ENCODE measurements at places on chromosomes 4 and X.
A peak's percentile ranks its signal among the peaks of the same experiment; 100 is the strongest.

DNA sequence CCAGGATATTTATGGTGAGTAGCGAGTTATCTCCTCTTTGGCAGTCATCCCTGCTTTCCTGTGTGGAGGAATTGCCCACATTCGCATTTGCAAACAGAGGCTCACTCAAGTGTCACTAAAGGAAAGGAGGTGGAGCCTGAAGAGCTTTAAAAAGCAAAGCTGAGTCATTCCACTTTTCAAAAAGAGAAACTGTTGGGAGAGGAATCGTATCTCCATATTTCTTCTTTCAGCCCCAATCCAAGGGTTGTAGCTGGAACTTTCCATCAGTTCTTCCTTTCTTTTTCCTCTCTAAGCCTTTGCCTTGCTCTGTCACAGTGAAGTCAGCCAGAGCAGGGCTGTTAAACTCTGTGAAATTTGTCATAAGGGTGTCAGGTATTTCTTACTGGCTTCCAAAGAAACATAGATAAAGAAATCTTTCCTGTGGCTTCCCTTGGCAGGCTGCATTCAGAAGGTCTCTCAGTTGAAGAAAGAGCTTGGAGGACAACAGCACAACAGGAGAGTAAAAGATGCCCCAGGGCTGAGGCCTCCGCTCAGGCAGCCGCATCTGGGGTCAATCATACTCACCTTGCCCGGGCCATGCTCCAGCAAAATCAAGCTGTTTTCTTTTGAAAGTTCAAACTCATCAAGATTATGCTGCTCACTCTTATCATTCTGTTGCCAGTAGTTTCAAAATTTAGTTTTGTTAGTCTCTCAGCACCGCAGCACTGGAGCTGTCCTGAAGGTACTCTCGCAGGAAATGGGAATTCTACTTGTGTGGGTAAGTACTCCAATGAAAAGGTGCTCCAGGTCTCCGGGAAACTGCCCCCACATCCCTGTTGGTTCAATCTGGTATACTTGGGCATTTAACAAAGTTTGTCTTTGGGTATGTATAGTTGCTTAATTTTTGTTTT lies at the start of gene EGF:
Gene EGF, plus strand, starts transcription at position 178 of the 890 bp plus-strand sequence. Its CDS starts 453 bp downstream, at position 631.
- H3K4me1 ChIP-seq = no peaks in the 10 kb centered on the region
- H3K36me3 ChIP-seq = no peaks in the 10 kb centered on the region
- no peak for DNase-seq
- H3K27ac ChIP-seq = no peak within 1 kb of the TSS
- H3K4me3 ChIP-seq = no peak within 1 kb of the TSS

DNA sequence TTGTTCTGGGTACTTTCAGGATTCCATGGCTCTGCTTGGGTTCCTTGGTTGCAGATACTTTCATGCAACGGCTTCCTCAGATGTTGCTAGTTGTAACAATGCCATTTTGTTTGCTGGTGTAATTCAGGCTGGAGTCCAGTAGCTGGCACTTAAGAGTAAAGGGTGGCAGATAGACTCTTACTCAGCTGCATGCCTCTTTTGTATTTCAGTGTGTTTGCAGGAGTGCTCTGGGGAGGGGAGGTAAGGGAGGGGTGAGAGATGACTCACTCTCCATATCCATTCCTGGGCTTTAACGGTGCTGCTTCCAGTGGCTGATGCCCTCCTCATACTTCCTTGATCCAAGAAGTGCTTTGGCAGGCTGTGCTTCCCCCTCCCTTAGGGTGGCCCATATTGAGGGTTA lies 155.2 kb downstream of the ZNF330 start:
- no peaks in the 10 kb centered on the region for H3K36me3 ChIP-seq
- H3K27ac ChIP-seq = no peak overlapping the region
- H3K27me3 ChIP-seq = no peaks in the 10 kb centered on the region

DNA sequence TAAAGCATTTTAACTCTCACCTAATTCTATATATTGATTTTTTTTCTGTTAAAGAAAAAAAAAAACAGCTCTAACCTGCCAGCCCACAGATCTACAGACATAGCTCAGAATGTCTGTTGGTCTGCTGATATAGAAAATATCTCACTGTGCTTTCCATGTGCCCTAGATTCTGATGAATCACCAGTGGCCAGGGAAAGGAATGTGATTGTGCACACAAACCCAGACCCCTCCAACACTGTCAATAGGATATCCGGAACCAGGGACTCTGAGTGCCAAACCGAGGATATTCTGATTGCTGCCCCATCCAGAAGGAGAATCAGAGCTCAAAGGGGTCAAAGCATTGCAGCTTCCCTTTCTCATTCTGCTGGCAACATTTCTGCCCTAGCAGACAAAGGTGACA lies 12.1 kb upstream of the SCML1 start:
- H3K36me3 ChIP-seq = no peaks in the 10 kb centered on the region
- no peak for DNase-seq
- no peak overlapping the region for H3K4me3 ChIP-seq
- H3K4me1 ChIP-seq = no peaks in the 10 kb centered on the region
- H3K27ac ChIP-seq = no peak overlapping the region

GRCh38 chrX:24862343-24862742 lies 153.4 kb downstream of the ARX start:
- DNase-seq = no peak
- no peak overlapping the region for H3K27ac ChIP-seq
- H3K27me3 ChIP-seq = no peaks in the 10 kb centered on the region

GRCh38 chr4:13427599-13428325 lies 56.4 kb downstream of the RAB28 start:
- H3K27me3 ChIP-seq = no peaks in the 10 kb centered on the region
- H3K4me3 ChIP-seq = no peak overlapping the region
- H3K27ac ChIP-seq = no peak overlapping the region
- no peak for DNase-seq

DNA sequence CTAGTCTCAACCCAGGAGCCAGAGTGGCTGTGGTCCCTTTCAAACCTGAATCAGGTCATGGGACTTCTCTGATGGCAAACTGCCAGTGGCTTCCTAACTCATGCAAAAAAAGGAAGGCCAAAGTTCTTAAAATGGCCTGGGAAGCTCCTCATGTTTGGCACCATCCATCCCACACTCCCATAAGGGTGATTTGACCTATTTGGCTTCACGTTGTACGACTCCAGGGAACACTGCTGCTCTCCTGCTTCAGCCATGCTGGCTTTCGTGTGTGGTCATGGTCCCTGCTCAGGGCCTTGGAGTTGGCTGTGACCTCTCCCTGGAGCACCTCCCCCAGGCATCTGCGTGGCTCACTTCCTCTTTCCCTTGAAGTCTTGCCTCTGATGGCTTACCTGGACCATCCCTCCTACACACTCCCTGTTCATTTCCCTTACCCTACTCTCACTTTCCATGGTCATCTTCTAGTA lies 12.8 kb upstream of the TMSB4X start:
- no peak overlapping the region for H3K27ac ChIP-seq
- no peaks in the 10 kb centered on the region for H3K27me3 ChIP-seq
- no peak overlapping the region for H3K4me3 ChIP-seq
- no peaks in the 10 kb centered on the region for H3K36me3 ChIP-seq

- H3K27ac ChIP-seq = no peak overlapping the region
- no peak overlapping the region for H3K4me3 ChIP-seq
- H3K36me3 ChIP-seq = no peaks in the 10 kb centered on the region
- H3K27me3 ChIP-seq = no peaks in the 10 kb centered on the region
- no peaks in the 10 kb centered on the region for H3K4me1 ChIP-seq
- no peak for DNase-seq
Measured at GRCh38 chr4:146273204-146273901, 59.0 kb downstream of the REELD1 start.

- no peaks in the 10 kb centered on the region for H3K4me1 ChIP-seq
- H3K36me3 ChIP-seq = no peaks in the 10 kb centered on the region
- H3K27me3 ChIP-seq = no peaks in the 10 kb centered on the region
- no peak overlapping the region for H3K4me3 ChIP-seq
Measured at GRCh38 chr4:48141048-48141447, 7.0 kb upstream of the TXK start.

DNA sequence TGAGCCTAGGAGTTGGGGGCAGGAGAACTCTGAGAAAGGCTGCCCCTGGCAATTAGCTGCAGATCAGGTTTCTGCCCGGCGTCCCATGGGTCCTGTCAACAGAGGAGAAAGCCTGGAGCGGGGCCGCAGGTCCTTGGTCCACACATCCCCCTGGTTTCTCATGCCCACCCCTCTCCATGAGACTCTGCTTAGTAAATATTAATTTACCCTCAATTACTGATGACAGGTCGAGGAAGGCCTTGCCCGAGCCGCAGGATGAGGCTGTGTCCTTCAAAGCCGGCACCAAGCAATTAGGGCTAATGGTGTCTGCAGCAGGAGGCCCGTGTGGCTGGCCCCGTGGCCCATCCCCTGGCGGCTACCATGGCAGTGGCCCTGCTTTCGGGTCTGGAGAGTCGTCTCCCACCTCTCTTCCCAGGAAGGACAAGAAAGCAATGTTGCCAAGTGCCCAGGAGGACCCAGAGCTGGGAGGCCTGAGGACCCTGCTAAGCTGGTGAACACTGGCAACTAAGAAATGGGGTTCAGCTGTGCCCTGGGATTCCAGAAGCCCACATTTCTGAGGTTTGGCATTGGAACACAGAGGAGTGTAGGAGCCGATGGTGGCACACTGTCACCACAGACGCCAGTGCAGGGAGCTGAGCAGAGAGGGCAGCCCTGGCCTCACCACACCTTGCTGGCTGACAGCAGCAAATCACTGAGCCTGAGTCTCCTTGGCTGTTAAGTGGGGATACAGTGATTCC lies 114.6 kb downstream of the CPZ start:
- no peak for DNase-seq
- no peak overlapping the region for H3K4me3 ChIP-seq
- H3K4me1 ChIP-seq = no peaks in the 10 kb centered on the region
- H3K27me3 ChIP-seq = no peaks in the 10 kb centered on the region
- no peak overlapping the region for H3K27ac ChIP-seq

- no peak for DNase-seq
Measured at GRCh38 chr4:124304941-124305340, 407.6 kb downstream of the ANKRD50 start.

DNA sequence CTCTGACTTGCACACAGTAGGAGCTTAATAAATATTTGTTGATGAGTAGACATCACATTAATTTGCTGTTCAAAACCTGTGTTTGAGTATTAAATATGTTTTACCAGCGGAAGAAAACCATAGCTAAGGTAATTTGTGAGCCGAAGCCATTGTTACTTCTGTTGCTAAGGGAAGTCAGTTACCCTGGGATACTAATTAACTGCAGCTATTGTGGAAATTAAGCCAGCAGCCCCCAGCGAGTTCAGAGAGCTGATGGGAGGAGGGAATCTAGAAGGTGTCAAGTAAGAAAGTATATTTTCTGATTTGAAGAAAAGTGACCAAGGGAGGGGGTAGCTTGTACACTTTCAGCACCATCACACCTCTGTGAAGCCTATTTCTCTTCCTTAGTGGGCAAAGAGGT lies 76.7 kb upstream of the IGSF1 start:
- no peaks in the 10 kb centered on the region for H3K27me3 ChIP-seq
- no peaks in the 10 kb centered on the region for H3K4me1 ChIP-seq
- no peaks in the 10 kb centered on the region for H3K36me3 ChIP-seq
- no peak overlapping the region for H3K27ac ChIP-seq
- DNase-seq = no peak

DNA sequence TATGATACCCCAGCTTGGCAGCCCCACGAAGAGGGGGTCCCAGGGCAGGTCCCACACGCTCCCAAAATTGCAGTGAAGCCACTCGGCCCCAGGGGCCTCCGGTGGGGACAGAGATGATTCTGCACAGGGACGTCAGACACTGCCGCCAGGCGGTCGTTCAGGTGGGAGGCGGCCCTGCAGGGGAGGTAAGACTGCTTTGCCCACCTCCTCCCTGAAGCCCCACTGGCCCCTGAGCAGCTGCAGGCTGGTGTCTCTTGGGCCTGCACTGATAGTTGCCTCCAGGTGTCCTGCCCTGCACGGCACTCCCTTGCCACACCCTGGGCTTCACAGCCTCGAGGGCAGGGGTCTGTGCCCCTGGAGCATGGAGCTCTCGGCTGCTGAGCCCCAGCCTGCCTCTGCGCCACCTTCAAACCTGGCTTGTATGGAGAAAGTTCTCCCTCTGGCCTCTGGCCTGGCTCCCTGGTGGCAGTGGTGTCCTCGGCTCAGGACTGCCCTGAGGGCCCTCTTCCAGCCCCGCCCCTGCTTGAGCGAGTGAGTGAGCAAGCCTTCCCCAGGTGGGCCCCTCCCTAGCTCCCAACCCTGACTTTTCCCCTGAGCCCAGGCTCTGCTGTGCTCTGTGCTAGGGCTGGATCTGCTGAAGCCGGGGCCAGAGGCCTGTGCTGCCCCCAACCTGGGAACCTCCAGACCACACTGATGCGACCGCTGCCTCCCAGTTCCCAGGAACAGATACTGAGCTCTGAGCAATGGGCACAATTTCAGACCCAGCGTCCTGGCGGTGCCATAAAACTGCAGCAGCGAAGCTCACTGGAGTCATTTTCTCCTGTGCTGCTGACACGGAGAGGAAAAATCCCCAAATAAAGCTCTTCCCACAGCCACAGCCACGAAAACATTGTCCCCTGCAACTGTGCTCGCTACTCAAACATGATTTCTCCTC lies 16.1 kb downstream of the ADRA2C start:
- no peaks in the 10 kb centered on the region for H3K27me3 ChIP-seq
- DNase-seq = no peak
- no peak overlapping the region for H3K4me3 ChIP-seq
- H3K27ac ChIP-seq = no peak overlapping the region
- no peaks in the 10 kb centered on the region for H3K36me3 ChIP-seq

GRCh38 chr4:118983293-118983692 lies 94.6 kb downstream of the SYNPO2 start:
- no peak for DNase-seq
- H3K27me3 ChIP-seq = no peaks in the 10 kb centered on the region
- H3K36me3 ChIP-seq = no peaks in the 10 kb centered on the region
- H3K4me3 ChIP-seq = no peak overlapping the region
- peaks cover 12% of the 10 kb centered on the region for H3K4me1 ChIP-seq

- peaks cover 10% of the 10 kb centered on the region for H3K4me1 ChIP-seq
- DNase-seq = peak; percentile 13
- no peak overlapping the region for H3K4me3 ChIP-seq
- H3K36me3 ChIP-seq = no peaks in the 10 kb centered on the region
- H3K27ac ChIP-seq = no peak overlapping the region
Measured at GRCh38 chr4:8296491-8296890, 26.9 kb downstream of the HTRA3 start.

DNA sequence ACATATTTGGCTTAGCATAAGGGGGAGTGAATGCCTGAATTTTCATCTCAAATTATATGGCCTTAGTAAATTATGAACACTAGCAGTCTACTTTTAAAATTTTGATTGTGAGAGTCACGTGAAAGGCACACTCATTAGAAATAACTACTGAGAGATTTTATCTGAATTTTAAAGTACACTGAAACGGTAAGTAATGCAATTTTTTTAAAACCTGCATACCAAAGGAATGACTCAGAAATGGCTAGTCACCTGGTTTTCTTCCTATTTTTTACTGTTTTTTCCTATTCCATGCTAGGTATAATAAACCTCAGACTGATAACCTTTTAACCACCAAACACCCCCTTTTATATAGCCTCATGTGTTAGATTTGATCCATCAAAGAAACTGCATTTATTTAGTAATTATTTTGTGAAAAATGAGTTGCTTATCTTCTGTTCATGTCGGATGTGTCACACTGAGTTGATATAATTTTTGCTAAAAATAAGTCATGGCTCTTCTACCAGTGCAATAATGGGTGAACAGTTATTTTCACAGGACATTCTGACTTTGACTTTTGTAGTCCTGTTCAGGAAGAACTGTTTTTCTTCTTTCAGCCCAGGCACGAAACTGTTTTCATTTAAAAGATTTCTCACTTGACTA lies 40.4 kb downstream of the CPEB2 start:
- H3K36me3 ChIP-seq = no peaks in the 10 kb centered on the region
- DNase-seq = no peak
- H3K27ac ChIP-seq = no peak overlapping the region
- H3K27me3 ChIP-seq = no peaks in the 10 kb centered on the region
